ENCODE measurements at places on chromosomes 12 and 14.

GRCh38 chr12:124036657-124037109, 63.7 kb downstream of the ZNF664 start:
- DNase-seq: peak; percentile 28

- DNase-seq: no peak
These were observed 181.8 kb downstream of the FUT8 start for GRCh38 chr14:65594153-65594881.

DNA sequence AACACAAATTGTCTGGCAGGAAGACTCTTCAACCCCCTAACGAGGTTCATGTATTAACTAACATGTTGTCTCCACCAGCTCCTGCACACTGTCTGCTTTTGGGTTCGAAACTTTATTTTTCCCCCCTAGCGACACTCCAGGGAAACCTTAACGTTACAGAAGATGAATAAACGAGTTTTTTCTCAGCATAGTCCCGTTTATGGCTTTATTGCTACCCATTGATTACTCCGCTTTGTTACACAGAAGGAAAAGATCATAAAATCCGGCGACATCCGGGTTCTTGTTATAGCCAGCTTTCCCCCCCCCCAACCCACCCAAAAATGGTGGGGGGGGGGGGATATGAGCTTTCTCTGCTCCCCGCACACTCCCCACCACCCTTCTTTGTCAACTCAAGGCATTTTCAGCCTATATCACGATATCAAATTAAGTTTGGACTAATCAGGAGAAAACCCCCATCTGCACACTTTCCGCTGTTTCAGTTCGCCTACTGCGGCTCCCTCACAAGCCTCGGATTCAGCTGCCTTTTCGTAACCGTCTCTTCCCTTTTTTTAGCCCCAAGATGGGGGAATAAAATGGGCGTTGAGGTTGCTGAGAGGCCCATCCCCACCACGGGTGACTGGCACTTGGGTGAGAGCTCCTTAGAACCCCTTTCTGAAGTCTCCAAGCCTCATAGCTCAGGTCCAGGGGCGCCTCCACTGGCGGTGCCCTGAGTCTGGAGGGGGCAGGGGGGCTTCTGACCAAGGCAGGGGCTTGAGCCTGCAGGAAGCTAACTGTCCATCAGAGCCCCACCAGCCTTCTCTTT, 1.4 kb upstream of the HOXC6 start:
- DNase-seq: no peak

DNA sequence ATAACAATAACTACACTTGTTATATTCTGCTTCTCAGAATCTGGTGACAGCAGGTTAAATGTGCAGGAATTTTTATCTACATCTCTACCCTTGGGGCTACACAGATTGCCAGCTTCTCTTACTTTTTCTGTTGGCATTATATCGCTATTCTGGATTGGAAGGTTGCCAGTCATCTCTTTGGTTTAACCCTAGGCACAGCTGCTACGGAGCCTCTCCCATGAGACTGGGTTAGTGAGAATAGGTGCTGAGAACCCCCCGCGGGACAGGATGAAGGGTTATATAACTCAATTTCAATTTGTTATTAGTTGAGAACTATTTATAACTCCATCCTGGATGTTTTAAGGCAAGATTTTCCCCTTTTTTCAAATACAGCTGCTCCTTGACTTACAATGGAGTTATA, 73.1 kb downstream of the ACADS start:
- DNase-seq: no peak

- no peak for DNase-seq
These were observed 6.9 kb downstream of the TBC1D15 start for GRCh38 chr12:71846322-71846940.

DNA sequence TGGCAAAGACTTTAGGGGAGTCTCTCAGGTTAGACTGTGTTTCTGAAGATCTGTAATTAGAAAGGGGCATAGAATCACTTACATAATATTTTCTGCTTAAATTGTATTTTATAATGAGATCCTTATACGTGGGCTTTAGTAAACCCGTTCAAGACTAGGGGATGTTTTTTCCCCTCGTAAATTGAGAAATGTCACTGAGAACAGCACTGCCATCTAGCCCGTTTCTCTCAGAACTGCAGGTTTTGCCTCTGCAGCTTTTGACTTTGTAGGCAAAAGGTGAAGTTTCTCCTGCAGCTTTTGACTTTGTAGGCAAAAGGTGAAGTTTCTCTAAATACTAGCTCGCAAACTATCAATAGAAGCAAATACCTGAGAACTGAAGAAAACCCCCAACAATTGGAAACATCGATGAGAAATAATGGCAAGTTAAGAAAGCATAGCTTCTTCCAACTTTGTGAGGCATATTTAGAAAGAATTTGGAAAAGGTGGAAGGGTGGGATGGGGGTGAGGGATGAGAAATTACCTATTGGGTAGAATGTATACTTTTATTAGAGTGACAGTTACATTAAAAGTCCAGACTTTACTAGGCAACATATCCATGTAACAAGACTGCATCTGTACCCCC, 9.9 kb upstream of the ASPG start:
- no peak for DNase-seq

GRCh38 chr14:74508292-74508731, 14.7 kb downstream of the ISCA2 start:
- no peak for DNase-seq

GRCh38 chr12:129084875-129085826, 231.9 kb downstream of the GLT1D1 start:
- no peak for DNase-seq

- DNase-seq: no peak
These were observed 18.7 kb downstream of the PKP2 start for GRCh38 chr12:32877601-32878459.

DNA sequence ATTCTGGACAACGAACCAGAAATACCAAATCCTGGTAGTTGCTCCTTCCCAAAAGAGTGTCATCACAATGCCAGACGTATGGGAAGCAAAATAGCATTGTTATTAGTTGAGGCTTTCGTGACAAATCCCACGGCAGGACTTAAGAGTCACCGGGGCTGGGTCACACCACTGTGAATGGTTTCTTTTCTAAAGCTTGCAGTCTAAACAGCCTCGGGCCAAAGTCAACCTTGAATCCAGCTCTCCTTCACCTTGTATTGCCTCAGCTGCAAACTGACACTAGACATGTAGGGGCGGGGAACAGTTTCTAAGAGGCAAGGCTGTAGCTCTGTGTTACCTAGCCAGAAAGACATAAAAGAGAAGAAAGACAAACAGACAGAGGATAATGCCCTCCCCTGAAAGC, 734.8 kb downstream of the MED13L start:
- DNase-seq: no peak

DNA sequence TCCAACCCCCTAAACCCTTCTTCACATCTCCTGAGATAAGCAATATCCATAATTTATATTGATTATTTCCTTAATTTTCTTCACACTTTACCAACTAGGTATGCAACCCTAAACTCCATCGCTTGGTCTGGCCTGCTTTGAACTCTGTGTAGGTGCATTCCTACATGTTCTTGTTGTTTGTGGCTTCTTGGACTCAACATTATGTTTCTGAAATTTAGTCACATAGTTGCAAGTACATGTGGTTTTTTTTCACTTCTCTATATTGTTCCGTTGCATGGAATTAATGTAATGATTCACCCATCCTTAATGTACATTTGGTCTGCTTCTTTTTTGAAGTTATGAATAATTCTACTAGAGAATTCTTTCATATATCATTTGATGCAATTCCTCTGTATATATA, 1.6 kb upstream of the TAS2R30 start:
- DNase-seq: no peak

DNA sequence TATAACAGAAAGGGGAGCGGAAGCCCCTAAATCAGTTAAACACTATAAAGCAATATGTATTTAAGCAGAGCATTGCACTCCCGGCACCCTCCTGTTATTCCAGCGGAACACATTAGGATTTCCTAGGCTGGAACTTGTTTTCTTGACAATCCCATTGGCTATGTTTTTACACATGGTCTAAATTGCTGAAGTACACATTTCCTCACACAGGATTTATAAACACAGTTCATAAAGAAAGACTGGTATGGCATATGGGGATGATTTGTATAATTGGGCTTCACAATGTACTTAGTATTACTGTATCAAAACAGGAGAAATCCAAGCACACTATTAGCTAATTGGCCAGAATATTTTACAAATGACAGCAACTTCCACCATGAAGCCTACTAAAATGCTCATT, 23.3 kb downstream of the PAX9 start:
- DNase-seq: no peak

DNA sequence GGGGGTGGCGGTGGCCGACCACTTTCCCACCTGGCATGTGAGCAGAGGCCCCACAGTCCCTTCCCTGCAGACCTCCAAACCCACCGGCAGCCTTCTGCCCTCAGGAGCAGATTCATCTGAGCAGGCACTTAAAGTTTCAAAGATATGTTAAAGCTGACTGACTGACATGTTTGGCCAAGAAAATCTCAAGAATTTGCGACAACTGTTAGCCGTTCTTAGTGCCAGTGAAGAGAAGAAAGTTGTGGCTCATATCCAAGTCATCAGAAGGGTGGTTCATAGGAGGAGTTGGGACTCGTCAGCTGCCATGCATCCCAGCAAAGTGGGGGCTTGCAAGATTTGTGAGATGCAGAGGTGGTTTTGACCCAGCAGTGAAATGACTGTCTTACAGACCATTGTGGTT, 27.2 kb downstream of the ELK3 start:
- no peak for DNase-seq

DNA sequence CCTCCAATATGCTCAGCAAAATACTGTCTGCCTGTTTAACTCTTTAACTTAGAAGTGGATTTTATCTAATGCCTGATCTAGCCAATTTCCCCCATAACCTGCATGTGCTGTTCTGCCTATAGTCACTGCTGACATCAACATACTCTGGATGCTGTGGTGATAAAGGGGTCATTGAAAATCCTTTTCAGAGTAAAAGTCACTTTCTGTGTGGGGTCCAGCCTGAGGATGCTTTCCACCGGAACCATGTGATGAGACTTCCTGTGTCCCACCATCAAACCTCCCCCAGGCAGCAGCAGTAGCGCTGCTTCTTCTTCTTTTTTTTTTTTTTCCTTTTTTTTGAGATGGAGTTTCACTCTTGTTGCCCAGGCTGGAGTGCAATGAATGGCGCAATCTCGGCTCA, 607.0 kb downstream of the BCL11B start:
- DNase-seq: no peak

GRCh38 chr12:26246483-26247164, 51.3 kb downstream of the SSPN start:
- no peak for DNase-seq

- DNase-seq: no peak
These were observed 96.3 kb downstream of the ITPK1 start for GRCh38 chr14:93019367-93019843.

DNA sequence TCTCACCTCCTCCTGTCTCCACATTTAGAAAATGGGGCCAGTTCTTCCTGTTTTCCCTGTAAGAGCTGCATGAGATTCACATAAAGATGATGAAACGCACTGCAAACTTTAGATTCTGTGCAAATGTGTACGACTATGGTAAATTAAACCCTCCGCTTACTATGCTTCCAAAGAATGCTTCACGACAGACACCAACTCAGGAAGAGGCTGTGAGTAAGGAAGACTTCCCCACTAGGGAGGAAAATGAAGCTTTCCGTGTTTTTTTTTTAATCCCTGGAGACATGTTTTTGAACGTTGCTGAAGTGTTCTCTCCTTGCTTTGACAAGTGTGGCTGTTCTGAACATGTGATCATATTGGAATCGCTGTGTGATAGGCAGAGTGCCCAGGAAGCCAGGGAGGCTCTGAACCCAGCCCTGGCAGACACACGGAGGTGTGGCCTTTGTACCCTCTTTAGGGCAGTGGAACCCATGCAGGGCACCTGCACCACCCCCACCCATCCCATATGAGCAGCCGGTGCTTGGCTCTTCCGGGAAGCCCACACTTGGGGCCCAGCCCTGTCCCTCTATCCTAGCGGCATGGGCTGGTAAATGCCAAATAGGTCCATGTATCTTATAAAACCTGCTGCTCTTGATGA, 7.5 kb upstream of the SYNE3 start:
- no peak for DNase-seq

GRCh38 chr12:46657453-46658411, 168.1 kb downstream of the SLC38A4 start:
- DNase-seq: no peak

GRCh38 chr12:93043192-93043876, 114.2 kb upstream of the EEA1 start:
- DNase-seq: no peak

GRCh38 chr12:14058717-14059116, 77.3 kb upstream of the GRIN2B start:
- no peak for DNase-seq

DNA sequence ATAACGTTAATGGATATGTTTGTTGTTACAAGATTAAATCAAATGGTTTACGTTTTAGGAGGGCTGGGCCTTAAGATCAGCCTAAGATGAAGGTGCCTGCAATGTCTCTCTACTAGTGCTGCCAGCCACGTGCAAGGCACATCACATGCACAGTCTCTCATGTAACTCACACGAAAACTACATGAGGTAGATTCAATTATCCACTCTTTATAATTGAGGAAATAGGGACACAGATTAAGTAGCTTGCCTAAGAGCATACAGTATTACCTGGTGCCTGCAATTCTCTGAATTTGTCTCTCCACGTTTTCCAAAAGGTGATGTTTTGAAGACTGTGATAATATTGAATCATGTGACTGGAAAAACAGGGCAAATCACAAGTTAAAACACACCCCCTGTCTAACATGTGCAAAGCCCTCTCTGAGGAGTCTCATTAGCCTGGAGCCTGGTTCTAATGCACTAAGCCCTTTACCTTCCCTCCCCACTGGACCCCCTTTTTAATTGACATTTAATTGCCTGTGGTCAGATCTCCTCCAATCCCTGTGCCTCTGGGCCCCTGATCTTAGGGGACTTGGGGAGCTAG, 14.6 kb upstream of the ATP2A2 start:
- DNase-seq: no peak

- no peak for DNase-seq
These were observed 39.8 kb upstream of the OVCH1 start for GRCh38 chr12:29537298-29537697.

GRCh38 chr12:32201976-32202375, 95.3 kb downstream of the BICD1 start:
- no peak for DNase-seq

- DNase-seq: peak; percentile 42
These were observed 57.1 kb downstream of the ATG14 start for GRCh38 chr14:55354500-55354899.

DNA sequence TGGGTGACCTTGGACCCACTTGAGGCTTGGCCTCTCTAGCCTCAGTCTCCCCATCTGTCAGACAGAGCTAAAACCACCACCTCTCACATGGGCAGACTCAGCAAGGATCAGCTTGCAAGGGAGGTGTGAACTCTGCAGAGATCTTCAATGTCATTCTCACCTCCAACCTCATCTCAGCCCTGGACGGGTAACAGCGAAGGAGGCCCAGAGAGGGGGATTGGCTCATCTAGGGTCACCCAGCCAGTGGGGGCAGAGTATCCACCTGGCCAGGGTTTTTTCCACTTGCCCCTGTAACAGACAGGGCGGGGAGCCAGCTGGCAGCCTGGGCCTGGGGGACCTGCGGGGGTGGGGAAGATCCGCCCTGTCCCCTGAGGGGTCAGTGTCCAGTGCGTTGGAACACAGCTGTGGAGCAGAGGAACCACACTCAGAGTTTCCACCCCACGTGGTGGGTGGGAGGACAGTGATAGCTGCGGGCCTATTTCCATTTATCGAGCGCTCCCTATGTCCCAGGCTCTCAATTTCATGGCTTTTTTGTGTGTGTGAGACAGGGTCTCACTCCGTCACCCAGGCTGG, 27.4 kb downstream of the DTX1 start:
- no peak for DNase-seq

Data from activated T-cell treated with anti-CD3 and anti-CD28 coated beads for 4 hours (primary cell).